GM20000 (cell line): ENCODE measurements at places on chromosomes 4 and X.

DNA sequence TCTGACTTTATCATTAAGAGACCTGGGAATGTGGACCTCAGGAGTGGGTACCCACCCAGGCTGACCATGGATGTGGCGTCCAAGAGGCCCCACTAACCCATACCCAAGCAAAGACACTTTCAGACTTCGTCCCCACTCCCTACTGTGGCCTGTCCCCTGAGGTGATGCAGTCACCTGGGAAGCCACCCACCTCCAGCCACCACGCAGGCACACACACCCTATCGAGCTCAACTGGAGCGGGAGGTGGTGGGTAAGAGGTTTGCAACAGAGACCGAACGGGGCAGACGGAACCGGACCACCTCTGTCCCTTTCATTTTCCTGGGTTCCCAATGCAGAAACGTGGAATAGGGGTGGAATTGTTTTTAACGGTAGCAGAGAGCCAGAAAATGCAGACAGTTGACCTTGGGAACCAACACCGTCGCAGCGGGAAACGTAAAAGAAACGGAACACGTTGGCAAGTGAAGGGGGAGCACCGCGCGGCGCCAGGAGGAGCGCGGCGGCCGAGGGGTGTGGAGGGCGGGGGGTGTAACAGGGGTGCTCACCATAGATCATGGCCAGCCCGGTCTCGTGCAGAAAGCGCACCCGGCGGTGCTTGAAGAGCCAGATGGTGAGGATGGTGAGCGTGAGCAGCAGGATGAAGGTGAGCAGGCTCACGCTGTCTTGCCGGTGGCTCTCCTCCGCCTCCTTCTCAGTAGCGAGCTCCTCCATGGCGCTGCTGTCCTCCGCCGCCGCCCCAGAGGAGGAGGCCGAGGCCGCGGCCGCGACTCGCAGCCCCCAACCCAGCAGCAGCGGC is 559 bp downstream of the SLC9A7 start:
- DNase-seq, result peak; percentile 14

DNA sequence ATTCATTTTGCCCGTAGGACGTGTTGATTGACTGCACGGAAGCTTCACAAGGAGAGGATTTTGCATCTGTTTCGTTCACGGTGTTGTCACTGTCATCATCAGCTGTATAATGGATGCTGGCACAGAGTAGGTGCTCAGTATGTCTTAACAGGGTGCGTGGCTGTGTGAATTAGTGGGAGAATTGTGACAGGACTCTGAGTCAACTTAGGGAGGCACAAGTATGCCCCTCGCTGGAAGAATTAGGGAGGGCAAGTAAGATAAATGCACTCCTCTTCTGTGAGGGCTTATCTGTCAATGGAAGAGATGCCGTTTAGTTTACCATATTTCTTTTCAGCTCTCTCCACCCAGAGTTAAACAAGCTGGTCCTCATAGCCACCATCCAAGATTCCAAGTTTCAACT is 107.2 kb downstream of the TRIML1 start:
- no peak for DNase-seq

GRCh38 chr4:132266374-132266773 is 882.7 kb upstream of the PCDH10 start:
- DNase-seq, result no peak

DNA sequence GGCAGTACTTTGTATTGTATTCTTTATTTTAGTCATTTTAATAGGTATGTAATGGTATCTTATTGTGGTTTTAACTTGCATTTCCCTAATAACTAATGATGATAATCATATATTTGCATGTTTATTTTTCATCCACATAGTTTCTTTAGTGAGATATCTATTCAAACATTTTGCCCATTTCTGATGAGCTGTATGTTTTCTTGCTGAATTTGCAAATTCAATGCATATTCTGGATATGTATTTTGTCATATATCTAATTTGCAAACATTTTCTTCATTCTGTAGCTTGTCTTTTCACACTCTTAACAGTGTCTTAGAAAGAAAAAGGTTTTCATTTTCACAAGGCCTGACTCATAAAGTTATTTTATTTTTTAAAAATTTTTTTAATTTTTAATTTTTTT is 372.1 kb downstream of the ZNF674 start:
- DNase-seq, result no peak

DNA sequence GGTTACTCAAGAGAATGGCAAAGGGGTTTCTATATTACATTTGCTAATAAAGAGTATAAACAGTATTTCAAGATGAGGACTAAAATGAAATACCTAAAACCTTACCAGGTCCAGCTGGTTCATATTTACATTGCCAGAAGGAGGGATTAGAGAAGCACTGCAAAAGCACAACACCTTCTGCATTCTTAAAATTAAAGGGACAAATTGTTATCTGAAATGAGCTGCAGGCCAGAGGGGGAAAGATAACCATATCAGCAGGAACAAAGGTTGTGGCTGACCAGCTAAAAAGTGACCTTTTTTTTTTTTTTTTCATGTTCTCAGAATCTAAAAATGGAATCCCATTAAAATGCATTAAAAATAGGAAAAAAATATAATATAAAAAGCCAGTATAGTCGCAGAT is 39.7 kb downstream of the AFF2 start:
- DNase-seq, result no peak
